Activated CD8-positive, alpha-beta memory T cell treated with anti-CD3 and anti-CD28 coated beads for 4 hours (primary cell): ENCODE measurements at places on chromosomes 4 and X.

DNA sequence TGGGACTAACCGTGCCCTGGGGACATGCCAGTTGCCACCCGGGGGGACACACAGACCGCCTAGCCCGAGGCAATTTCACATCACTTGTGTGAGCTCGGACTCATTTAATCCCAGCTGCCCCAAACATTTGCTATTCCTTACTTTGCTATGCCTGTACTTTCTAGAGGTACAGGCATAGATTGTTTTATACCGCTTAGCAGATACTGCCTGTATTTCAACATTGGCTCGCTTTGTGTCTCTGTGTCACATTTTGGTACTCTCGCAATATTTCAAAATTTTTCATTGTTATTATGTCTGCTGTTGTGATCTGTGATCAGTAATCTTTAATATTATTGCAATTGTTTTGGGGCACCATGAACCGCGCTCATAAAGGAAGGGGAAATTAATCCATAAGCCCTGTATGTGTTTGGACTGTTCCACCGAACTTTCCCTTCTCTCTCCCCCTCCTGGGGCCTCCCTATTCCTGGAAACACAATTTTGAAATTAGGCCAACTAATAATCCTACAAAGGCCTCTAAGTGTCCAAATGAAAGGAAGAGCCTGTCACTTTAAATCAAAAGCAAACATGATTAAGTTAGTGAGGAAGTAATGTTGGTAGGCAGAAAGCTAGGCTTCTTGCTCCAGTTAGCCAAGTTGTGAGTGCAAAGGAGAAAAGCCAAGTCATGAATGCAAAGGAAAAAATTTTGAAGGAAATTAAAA lies 568 bp upstream of the CASP6 start:
- DNase-seq, result no peak

DNA sequence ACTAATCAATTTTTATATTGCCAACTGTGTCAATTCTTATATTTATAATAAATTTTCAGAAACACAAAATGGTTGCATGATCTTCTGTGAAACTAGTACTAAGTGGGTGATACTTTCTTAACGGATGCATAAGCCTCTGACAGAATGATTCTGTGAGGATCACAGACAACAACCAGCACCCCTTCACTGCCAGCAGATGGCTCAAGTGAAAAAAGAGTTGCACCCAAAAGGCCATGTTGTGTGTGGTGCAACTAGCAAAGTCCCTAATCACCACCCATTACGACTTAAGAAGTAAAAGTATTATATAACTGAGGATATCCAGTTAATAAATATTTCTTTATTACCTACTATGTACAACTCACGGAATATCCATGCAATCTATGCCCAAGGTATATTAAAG lies 334.0 kb downstream of the PCDH19 start:
- no peak for DNase-seq

- no peak for DNase-seq
These were observed 5.8 kb downstream of the TIGD2 start for GRCh38 chr4:89117115-89117514.

DNA sequence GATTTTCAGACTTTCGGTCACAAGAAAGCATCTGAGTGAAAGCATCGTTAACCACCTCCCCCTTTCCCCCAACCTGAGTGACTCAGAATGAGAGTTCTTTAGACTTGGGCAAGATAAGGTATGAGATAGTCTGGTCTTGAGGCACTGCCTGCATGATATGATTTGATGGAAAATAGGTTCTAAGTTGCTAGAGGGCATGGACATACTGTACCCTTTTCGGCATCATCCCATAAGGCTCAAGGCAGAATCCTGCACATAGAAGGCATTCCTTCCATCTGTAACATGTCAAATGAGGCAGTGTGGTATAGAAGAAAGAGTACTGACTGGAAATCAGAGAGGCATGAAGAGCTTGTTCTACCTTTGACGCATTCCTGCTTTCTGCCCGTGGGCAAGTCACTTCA lies 16.8 kb upstream of the AMOT start:
- no peak for DNase-seq

GRCh38 chrX:68633981-68634380 lies 13.5 kb upstream of the STARD8 start:
- DNase-seq, result no peak

DNA sequence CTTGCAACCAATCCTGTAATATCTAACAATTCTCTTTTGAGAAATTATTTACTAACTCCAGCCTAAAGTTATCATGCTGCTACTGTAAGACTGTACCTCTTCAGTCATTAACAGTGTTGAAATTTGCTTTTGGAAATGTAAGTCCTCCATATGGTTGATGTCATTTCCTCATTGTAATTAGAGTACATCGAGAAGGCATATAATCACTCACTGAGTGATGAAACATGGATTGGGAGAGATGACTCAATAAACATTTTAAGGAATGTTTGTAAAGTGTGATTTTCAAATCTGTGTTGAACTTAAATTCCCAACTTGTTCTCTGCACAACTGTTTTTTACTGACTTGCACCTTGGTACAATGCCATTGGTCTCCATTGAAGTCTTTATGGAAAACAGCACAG lies 61.2 kb downstream of the HMGB2 start:
- DNase-seq, result no peak

DNA sequence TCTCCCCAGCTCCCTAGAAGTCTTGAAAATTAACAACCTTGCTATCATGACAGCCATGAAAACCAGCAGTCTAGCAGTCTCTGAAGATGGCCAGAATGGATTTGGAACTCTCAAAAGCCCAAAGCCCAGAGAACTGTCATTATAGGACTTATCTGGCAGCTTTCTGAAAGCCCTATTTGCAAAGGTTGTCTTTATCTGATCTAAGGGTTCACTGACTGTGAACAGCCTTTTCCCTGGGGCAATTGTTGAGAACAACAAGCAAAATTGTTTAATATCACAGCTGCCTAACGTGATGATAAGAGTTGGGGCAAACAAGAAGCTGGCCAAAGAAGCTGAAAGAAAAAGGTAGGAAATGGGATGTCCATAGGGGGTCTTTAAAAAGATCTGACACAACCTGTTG lies 20.9 kb upstream of the KLHL8 start:
- no peak for DNase-seq

DNA sequence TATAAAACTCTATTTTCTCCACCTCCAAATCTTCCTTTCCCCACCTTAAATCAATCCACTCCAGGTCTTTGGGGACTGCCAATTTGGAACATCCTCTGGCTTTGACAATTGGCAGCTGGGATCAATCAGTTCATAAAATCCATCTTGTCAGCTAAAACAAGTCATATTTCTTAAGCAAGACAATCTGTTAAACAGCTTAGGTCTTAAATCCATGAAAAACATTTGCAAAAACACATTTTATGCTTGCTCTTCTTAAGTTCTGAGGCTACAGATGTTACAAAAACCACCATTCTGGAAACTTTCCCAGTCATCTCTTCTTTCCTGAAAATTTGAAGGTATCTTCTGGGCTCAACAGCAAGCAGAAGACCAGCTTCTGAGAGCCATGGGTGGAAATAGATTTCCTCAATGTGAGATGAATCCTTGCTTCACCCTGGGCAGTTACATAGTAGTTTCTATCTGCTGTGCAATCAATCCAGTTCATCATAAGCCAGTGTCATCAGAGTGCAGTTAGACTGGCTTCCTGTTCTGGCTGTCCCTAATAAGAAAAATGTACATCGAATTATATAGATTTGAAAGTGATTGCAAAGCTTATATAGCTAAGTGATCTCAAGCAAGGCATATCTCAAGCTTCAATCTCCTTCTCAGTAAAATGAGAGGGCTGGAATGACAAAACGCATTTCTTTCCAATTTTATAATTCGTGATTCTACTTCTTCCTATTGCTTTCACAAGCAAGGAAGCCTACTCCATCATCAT lies 402.7 kb upstream of the INTU start:
- DNase-seq, result no peak

DNA sequence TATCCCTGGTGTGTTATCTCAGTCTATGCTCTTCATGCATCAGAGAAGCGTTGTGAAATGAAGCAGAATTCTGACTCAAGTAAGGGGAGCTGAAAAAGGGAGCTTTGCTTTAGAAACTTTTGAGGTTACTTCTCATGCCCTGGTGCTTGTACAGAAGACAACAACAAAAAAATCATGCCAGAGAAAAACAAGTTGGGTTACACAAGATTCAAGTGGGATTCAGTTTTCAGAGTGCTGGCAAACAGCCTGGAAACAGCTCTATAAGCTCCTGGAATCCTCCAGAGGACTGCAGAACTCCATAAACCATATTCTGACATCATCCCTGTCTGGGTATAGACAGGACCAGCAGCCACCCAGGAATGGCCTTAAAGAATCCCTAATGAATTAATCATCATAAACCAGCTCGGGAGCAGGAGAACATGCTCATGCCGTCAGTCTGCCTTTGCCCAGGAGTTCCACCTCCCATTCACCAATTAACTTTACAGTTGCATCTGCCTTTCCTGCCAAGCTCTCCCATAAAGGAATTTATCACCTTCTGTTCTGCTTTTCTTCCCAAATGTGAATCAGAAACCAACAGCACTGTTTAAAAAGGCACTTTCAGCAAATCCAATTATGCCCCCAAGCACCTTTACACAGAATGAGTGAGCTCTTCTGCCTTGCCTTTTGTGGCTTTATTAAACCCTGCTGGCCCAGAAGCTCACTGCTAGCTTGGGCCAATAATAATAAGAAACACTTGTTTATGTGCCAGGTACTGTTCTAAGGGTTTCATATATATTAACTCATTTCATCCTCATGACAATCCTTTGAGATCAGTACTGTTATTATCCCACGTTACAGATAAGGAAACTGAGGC lies 54.5 kb upstream of the FBXW7 start:
- DNase-seq, result no peak

DNA sequence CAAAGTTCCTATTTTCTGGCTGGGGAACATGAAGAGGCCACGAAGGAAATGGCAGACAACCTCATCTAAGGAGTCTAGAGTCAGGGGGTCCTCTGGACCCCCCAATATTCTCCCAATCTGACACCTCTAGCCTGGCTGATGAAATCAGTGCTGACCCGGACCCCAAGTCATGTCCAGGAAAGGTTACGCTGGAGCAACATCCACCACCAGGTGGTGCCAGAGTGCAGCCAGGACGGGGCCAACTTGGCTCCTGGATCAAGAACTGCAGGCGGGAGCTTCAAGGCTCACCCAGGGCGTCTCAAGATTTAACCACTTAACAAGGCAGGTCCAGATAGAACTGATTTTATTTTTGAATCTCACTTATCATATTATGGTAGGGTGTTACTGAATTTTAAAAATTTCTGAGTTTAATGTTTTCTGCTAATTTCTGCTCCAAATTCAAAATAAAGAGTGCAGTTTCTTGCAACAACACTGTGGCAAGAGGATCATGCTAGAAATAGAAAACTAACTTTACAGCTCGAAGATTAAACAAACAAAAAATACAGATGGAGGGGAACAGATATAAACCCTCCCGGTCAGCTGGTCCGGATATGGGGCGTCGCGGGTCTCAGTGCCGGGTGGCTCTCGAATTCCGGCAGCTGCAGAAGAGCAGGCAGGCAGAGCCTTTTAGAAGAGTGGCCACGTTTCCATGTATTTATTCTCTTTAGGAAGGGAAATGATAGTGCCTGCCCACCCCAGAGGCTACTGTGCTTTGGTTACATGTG lies 135.5 kb downstream of the AFAP1 start:
- peak; percentile 59 for DNase-seq

- DNase-seq, result peak; percentile 38
These were observed 30.0 kb upstream of the HUWE1 start for GRCh38 chrX:53716328-53717088.

GRCh38 chr4:156497486-156497885 lies 474.1 kb downstream of the PDGFC start:
- no peak for DNase-seq

- DNase-seq, result no peak
These were observed 27.8 kb downstream of the PPP2R2C start for GRCh38 chr4:6444582-6444981.

GRCh38 chr4:112355662-112356061 lies 58.5 kb downstream of the ALPK1 start:
- DNase-seq, result no peak

GRCh38 chrX:41912923-41913322 lies 10.4 kb downstream of the CASK start:
- DNase-seq, result no peak

GRCh38 chrX:112359906-112360305 lies 277.3 kb upstream of the TRPC5 start:
- no peak for DNase-seq

DNA sequence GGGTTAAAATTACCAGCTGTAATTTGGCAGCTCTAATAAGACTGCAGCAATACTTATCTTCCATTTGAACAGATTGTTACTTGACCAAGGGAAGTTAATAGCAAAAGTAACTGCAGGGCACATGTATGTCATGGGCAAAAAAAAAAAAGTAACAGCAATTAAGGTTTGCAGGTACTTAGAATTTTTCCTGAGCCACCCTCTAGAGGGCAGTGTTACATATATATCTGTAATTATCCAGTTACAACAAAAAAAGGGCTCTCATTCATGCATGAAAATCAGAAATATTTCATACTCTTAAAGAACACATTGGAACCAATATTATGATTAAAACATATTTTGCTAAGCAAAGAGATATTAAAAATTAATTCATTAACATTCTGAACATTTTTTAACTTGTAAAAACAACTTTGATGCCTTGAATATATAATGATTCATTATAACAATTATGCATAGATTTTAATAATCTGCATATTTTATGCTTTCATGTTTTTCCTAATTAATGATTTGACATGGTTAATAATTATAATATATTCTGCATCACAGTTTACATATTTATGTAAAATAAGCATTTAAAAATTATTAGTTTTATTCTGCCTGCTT lies 25.1 kb downstream of the XIAP start:
- DNase-seq, result no peak

- DNase-seq, result no peak
These were observed 113.4 kb downstream of the BCOR start for GRCh38 chrX:39984191-39984956.

DNA sequence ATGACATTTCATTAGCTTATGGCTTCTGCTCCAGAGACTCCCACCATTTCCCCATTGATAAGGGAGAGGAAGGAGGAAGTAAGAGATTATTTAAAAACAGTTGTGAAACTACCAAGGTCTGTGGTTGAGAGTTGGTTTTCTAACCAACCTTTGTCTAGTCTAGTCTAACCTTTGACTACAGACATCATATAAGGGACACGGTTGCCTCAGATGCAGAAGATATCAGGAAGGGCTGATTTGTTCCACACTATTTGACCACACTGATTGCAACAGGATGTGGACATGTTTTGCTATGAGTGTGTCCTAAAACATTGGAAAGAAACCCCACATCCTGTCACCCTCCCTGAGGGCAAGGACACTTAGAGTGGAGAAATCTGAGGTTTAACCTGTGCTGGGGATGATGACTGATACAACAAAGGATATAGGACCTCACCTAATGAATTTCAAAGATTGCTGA lies 53.0 kb downstream of the COQ2 start:
- DNase-seq, result no peak

DNA sequence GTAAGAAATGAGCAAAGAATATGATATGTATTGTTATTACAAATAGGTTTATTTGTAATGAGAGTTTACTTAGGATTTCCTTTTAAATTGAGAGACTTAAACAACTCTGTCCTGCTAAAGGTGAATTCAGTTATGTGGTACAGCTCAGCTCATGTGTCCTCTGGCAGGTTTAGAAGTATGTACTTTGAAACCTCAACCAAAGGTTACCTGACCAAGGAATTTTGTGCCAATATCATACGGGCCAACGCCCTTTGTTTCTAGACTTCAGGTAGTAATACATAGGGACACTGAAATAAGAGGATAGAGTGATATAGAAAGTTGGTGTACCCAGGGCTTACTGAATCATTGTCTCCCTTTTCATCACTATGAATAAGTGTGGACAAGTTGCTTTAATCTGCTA lies 25.7 kb downstream of the SLAIN2 start:
- DNase-seq, result no peak

- DNase-seq, result no peak
These were observed 63.7 kb downstream of the CLDN22 start for GRCh38 chr4:183256343-183256742.

- DNase-seq, result no peak
These were observed 47.5 kb upstream of the FAM120C start for GRCh38 chrX:54230435-54231148.
